ENCODE measurements at places on chromosomes 2 and 18.
A peak's percentile ranks its signal among the peaks of the same experiment; 100 is the strongest.

DNA sequence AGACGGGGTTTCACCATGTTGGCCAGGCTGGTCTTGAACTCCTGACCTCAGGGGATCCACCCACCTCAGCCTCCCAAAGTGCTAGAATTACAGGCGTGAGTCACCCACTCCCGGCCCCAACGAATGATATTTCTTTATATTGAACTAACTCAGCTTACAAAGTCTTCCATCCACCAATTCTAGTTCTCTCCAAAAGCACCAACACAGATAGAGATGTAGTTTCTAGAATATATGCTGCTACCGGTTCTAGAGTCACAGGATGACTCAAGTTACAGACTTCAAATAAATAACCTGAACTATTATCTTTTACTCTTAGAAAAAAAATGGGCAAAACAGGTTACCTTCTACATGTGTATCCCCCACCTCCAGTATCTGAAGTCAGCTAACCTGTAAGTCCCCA is 9.2 kb downstream of the ACAA2 start:
- DNase-seq: no peak

DNA sequence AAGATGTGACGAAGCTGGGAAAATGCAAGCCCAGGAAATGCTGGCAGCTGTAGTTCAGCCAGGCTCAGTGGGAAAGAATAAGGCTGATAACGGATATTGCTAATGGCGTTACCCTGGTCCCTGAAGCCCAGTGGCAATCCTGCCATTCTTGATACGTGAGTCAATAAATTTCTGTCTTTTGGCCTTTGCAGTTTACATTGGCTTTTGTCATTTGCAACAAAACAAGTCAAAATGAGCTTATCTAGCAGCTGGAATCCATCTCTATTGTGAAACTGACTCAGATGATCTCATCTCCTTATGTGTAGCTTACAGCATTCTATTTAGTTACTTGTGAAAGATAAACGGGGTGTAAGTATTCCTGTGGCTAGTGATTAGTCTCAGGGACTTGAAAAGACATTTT is 43.8 kb downstream of the ARL6IP6 start:
- DNase-seq: no peak

DNA sequence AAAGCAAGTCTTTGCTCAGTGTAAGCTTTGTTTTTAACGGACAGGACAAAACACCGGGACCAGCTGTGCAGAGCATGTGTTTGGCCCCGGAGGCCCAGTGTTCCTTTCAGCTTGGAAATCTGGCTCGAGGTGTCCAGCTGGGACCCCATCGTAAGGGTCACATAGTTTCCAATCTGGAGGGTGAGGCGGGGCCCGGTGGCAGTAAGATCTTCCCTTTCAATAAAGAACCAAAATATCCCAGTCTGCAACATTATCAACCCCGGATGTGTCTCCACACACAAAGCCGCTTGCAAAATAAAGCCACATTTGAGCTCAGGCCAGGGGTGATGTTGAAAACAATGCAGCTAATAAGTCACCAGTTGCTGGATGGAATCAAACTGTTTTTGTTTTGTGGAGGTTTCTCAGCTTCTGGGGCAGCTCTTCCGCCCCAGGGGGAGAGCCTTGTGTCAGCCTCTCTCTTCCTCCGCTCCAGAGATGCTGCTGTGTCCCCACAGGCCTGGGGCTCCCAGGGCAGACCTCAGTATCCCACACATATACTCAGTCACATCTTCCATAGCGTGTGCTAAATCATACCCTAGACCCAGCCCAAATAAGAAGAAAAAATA is 138.6 kb upstream of the GLI2 start:
- no peak for DNase-seq

DNA sequence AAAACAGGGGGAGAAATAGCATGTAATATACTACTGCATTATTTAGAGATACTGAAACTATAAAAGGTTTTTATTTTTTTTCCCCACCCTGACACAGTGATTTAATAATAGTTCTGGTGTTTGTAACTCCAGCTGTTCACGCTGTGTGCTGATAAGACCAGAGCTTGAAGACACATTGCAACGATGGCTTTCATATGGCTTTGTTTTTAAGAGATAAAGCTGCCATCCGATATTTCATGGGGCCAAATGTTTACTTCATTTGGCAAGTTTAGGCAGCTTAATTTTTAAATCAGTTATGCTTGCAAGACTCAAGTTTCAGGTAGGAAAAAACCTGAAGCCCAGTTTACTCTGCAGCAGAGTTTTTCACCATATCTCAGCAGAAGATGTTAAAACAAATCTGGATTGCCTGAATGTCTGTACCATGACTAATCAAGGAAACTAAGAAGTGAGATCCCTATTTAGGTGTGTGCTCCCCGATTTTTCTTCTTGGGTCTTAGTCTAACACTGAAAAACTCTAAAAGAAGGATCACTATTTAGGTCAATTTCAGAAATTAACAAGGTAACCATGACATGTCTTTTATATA is 508.6 kb downstream of the PARD3B start:
- no peak for DNase-seq

DNA sequence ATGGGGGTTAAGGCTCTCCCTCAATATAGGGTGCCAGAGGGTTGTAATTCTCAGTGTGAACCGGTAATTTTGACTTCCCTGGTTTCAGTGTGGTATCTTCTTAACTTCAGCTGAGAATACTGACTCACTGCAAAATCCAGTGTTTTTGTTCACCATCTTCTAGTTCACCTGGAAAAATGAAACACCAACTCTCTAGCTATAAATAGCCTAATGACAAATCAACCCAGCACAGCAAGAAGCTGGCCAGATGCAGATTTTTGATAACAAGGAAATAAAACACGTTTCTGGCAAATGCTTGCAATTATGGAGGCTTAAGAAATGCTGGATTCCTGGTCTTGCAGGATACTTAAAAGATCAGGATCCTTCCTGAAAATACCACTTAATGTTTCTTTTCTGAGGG is 192.3 kb downstream of the CLIP4 start:
- no peak for DNase-seq

- DNase-seq: peak; percentile 86
Measured at GRCh38 chr2:151570191-151570590, 160.5 kb downstream of the RIF1 start.

DNA sequence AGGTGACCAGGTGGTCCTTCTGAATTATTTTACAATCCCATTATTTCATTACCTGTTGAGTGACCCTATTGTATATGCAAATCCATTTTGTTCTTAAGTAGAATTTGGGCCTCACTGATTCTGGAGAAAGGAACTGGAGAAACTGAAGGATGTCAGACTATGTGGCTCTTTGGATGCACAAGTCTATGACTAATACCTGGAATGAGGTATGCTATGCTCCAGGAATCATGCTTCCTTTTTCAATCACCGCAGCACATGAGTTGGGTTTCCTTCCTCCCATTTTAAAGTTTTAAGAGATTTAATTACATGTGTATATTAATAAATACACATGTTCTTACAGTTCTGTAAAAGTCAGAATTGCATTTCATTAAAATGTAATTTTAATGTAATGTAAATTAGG is 253.9 kb upstream of the VWC2L start:
- no peak for DNase-seq

DNA sequence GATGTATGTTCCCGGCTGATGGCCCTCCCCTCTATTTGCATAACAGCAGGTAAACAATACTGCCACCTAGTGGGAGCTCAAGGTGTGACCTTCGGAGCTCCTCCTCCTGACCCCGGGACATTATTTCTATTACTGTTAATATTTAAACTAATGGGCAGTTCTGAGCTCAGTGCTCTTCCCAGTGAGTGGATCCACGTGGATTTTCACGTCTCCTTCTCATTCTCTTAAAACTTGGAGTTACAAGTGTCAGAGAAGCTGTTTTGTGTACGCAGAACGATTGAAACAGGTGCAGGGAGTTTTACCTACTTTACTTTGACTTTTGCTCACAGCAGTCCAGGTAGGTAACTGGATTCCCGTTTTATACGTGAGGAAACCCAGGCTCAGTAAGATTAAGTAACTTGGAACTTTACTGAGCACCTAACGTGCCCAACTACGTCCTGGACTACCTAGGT is 127.3 kb downstream of the PRKCE start:
- peak; percentile 72 for DNase-seq

- no peak for DNase-seq
Measured at GRCh38 chr2:152583512-152584229, 133.6 kb downstream of the PRPF40A start.

DNA sequence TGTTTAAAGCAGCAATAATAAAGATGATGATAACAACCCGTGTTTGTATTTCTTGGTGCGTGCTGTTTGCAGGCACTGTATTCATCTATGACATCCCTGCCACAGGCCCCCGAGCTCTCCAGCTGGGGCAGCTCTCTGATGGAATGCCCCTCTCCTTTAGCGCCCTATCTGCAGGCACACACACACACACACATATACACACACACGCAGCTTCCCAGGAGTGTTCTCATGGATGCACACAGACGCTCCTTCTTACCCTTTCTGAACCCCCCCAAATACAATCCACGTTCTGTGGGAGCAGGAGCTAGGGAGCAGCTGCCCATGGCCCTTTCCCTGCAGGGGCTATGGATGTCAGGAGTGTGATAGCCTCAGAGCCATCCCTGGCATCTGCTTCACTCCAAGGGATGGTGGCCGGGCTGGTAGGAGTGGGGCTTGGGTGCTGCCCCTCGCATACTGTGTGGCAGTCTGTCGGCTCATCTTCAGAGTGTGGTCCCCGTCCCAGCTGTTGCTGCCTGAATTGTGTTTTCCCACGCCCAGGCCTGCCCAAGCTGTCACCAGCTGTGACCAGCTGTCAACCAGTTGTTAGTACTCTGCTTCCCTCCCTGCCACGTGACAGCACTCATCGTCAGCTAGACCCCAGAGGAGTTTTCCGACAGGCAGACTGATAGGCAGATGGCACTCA is 50.8 kb upstream of the MYCN start:
- no peak for DNase-seq

GRCh38 chr2:188734691-188735090 is 239.5 kb upstream of the COL3A1 start:
- no peak for DNase-seq

DNA sequence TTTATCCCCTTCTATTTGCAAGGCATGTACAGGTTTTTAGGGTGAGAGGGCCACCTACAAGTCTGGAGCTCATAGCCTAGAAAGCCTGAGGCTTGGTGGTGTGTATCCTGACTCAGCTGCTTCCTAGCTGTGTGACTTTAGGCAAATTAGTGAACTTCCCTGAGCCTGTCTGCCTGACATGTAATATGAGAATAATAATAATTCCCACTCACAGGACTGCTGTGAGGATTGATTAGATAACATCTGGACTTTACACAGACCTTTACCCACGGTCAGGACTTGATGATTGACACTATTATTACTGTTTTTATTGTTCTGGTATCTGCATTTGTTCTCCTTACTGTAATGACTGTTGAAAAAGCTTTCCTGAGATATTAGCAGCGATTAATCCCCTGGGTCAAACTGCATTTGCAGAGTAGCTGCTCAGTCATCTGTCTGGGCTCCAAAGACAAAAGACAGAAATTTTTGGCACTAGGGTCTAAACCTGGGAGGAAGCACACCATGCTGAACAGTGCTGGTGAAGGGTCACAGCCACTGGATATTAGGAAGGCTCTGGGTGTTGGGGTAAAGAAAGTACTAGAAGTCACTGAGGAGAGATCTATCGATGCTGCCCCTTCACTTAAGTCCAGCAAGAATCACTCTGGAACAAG is 276.5 kb upstream of the FN1 start:
- DNase-seq: no peak

- no peak for DNase-seq
Measured at GRCh38 chr2:30975156-30975555, 163.1 kb downstream of the GALNT14 start.

GRCh38 chr2:85710687-85711577 is 16.8 kb downstream of the GNLY start:
- DNase-seq: no peak

DNA sequence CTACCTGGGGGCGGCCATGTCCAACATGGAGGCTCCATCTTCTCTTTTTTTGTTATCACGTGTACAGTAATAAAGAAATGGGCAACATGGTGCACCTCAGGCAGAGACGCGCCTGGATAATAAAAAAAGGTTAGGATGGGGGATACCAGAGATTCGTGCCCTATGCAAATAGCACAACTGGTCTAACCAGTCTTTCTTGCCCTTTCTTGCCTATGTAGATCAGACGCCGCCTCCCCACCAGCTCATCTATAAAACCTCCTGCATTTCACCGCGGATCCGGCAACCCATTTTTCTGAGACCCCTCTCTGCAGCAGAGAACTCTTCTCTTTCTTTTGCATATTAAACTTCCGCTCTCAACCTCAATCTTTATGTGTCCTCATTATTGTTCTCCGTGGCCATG is 68.7 kb downstream of the MYL12B start:
- DNase-seq: no peak

GRCh38 chr2:42614838-42615237 is 46.4 kb downstream of the MTA3 start:
- DNase-seq: no peak

- DNase-seq: no peak
Measured at GRCh38 chr2:240576436-240577205, 8.3 kb downstream of the RNPEPL1 start.

DNA sequence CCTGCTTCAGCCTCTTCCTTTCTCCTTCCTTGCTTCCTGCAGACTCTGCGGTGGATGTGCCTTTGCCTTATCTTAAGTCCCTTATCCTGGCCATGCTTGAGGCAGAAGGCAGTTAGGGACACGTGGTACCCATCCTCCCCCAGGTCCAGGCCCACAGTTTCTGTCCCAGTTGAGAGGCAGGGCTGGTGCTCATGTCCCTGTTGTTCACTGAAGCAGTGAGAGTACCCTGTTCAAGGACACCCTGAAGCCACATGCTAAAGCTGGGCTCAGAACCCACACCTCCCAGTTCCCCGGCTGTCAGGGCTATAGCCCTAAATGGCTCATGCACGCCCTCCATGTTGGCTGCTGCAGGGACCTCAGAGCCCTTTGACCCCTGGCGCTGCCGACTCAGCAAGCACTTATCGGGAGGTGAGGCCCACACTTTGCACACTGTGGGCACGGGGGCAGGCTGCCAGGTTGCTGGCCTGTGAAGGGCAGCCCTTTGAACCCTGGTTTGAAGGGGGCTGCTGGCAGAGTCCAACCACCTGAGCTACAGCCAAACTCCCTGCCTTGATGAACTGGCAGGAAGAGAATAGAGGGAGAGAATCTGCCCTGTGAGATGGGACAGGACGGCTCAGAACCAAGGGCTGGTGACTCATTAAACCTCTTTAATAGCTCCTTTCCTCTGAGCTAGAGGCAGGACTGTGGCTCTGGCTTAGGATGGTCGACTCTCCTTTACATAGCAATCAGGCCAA is 6.3 kb downstream of the KHK start:
- no peak for DNase-seq

GRCh38 chr2:142741764-142742269 is 135.6 kb upstream of the KYNU start:
- DNase-seq: no peak
